Left renal pelvis (tissue), 4 donors: ENCODE measurements at places on chromosomes 5 and 9. TPM values are rescaled to one million over a fixed set of nuclear protein-coding genes. Genes with fewer than 3 reads are reported as not detected.

- no peak for DNase-seq
Observed at GRCh38 chr9:120592210-120592609, 12.2 kb upstream of the CDK5RAP2 start.

Gene HAVCR1
- polyA plus RNA-seq, result 0.14 TPM

Gene LHFPL2
- polyA plus RNA-seq, result 56.1 TPM

Gene LHX3
- not detected for polyA plus RNA-seq

Gene FGF18
- polyA plus RNA-seq, result 0.79 TPM

- DNase-seq, result no peak
Observed at GRCh38 chr5:36777105-36777757, 99.3 kb upstream of the NIPBL start.

Gene CXCL14
- polyA plus RNA-seq, result 1.7 TPM

Gene HARS1
- 69.7 TPM for polyA plus RNA-seq

GRCh38 chr9:90839183-90839728 lies 37.6 kb downstream of the SYK start:
- DNase-seq, result no peak

- no peak for DNase-seq
Observed at GRCh38 chr9:71725590-71726338, 42.5 kb downstream of the CEMIP2 start.

- no peak for DNase-seq
Observed at GRCh38 chr5:31477516-31477915, 54.4 kb downstream of the DROSHA start.

GRCh38 chr9:33476503-33476902 lies 2.8 kb upstream of the NOL6 start:
- DNase-seq, result no peak

GRCh38 chr5:149406979-149407306 lies 27.9 kb upstream of the IL17B start:
- no peak for DNase-seq

- no peak for DNase-seq
Observed at GRCh38 chr5:111494355-111494999, 17.9 kb downstream of the STARD4 start.

GRCh38 chr5:1760231-1760630 lies 39.4 kb downstream of the MRPL36 start:
- DNase-seq, result no peak

DNA sequence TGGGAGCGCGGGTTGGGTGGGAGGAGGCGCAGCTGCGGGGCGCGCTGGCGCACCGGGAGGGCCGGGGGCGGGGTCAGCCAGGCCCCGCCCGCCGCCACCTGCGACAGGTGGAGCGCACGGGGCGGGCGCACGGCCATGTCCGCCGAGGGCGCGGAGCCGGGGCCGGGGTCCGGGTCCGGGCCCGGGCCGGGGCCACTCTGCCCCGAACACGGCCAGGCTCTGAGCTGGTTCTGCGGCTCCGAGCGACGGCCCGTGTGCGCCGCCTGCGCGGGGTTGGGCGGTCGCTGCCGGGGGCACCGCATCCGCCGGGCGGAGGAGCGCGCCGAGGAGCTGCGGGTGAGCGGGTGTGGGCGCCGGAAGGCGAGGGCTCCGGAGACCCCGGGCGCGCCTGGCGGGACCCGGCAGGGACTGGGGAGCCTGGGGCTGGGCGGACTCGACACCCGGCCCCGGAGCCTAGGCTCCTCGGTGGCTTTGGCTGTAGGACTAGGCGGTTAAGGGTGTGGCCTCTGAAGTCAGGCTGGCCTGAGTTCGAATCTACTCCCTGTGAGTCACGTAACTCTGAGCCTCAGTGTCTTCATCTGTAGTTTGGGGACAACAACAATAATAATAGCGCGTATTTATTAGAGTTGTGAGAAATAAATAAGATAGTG lies at the start of gene BSPRY:
Gene BSPRY (plus strand): TSS at position 97 of the 650 bp plus-strand sequence. CDS start 39 bp downstream, at position 136.
- DNase-seq, result no peak

- DNase-seq, result no peak
Observed at GRCh38 chr5:170861667-170861916, 226 bp upstream of the RANBP17 start.

- no peak for DNase-seq
Observed at GRCh38 chr9:122900791-122901190, 4.4 kb downstream of the RC3H2 start.

GRCh38 chr5:139185589-139185988 lies 12.6 kb downstream of the SIL1 start:
- no peak for DNase-seq

DNA sequence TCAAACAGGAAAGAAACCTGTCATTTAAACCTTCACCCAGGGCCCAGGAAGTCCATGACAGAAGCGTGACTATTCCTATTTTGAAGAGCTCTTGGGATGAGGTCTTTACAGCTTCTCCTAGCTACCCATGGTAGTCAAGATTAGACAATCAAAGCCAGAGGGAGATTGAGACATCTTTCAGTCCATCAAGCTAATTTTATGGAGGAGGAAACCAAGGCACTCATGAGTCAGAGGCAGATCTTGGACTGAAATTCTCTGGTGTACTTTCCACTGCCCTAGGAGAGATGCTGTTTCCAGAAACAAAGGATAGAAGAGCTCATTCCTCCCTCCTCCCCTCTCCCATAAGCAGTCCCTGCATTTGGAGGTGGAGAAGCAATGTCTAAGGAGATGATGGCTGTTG lies 9.2 kb downstream of the TNFSF8 start:
- DNase-seq, result no peak
